Upper lobe of right lung (tissue), 1 donor: ENCODE measurements at places on chromosomes 1 and 21.

DNA sequence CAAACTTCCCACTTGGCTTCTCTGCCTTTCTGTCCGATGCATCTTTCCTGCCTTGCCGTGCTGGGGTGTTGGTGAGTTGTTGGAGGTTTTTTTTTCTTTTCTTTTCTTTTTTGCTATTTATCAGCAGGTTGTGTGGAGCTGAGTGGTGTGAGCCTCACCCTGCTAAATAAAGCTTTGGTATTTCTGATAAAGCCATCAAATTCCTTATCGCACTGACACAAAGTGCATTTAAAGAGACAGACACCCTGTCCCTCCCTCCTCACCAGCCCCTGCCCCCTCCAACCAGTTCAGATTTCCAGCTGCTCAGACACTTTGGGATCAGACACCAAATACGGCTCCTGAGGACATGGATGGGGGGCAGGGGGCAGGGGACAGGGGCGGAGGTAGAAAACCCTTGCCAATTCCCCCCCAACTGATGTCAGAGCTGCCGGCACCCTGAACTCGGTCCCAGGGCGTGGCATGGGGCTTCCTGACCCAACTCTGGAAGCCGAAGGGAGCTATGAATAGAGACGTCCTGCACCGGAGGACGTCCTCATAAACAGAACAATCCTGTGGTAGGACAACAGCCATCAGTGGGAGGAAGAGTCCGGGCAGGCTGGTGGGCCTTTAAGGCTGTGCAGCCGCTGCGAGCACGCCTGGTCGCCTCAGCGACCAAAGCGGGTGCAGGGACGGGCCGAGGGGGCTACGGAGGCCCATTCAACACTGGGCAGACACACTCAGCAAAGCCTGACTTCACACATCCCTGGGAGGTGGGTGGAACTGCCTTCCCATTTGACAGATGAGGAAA, 79.0 kb downstream of the CASZ1 start:
- no peak for DNase-seq

DNA sequence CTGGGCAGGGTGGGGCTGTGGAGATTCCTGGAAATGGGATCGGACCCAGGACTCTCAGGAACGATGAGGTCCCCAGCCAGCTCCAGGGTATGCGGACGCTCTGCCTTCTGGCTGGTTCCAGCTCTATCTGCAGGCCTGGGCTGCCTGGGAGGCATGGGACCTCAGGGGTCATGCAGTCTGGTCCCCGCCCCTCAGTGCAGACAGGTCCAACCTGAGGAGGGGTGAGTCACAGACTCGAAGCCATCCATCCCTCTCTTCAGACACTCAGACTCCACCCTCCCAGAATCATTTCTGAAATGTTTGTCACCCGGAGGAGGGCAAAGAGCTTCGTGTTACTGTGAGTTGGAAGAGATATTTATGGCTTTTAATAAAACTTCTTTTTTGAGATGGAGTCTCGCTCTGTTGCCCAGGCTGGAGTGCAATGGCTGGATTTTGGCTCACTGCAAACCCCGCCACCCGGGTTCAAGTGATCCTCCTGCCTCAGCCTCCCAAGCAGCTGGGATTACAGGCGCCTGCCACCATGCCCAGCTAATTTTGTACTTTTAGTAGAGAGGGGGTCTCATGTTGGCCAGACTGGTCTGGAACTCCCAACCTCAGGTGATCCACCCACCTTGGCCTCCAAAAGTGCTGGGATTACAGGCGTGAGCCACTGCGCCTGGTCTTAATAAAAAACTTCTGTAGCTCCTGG, 5.9 kb upstream of the MYOM3 start:
- peak; percentile 51 for DNase-seq

DNA sequence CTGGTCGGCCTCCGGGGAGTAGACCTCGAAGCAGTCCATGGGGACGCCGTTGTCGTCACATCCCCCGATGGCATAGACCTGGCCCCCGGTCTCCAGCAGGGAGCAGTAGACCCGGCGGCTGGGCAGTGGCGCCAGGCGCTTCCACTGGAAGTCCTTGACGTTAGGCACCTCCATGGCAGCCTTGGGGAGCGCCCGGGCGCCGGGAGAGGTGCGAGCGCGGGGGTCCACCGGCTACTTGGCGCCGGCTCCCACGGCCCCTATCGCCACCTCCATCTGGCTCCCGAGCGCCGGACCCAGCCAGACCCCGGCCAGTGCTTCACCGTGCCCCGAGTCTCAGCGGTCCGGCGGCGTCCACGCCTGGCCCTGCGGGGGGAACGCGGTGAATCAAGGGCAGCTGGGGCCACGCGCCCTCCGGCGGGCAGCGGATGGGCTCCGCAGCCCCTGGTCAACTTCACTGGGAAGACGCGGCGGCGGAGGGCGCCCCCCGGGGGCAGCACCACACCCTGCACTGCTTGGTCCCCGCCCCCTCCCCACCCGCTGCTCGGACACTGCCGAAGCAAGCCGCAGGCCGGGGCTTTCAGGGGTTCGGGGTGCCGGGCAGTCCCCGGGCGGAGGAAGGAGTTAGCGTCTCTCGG, 13.2 kb downstream of the KLHDC8A start:
- DNase-seq: peak; percentile 72

- DNase-seq: peak; percentile 63
Observed at GRCh38 chr1:228149406-228150119, at the start of gene GJC2. Gene GJC2, plus strand, starts transcription at chr1:228149930. Its CDS starts 7,829 bp downstream, at chr1:228157759.

- no peak for DNase-seq
Observed at GRCh38 chr1:92536980-92537884, 50.5 kb upstream of the GFI1 start.

DNA sequence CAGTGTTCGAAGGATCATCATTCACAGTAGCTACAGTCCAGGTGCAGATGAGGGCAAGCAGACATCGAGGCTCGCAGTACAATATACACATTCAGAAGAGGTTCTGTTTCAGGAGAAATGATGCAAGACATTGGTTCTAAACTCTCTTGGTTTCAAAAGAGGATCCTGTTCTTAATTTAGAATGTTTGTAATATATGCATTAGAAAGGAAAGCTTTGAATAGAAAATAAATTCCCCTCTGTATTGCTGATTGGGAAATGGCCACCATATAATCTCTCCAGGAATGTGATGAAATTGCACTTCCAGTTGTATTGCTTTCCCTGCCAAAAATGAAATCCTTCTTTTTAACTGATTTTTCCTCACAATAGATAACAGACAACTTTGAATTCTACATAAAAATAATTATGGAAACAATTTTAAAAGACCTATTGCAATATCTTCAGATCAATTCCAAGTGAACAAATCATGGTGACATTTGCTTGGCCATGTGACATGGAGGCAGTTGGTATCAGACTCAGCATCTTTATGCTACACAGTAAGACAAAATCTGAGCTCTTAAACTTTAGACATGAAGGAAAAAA, 27.6 kb upstream of the SIPA1L2 start:
- DNase-seq: no peak

GRCh38 chr1:1157914-1158710, 15.6 kb upstream of the TTLL10 start:
- DNase-seq: peak; percentile 82

- DNase-seq: no peak
Observed at GRCh38 chr1:235424092-235424491, 56.9 kb downstream of the TBCE start.

GRCh38 chr21:28906841-28907240, 85.8 kb downstream of the LTN1 start:
- no peak for DNase-seq
